ENCODE measurements at places on chromosomes 7 and 10.

GRCh38 chr7:1065585-1066241 lies 21.4 kb downstream of the GPR146 start:
- DNase-seq = peak; percentile 38

GRCh38 chr10:22927661-22928403 lies at the start of gene ARMC3:
Gene ARMC3, plus strand, starts transcription at chr10:22928053. Its CDS starts 3,944 bp downstream, at chr10:22931997.
- DNase-seq = peak; percentile 10

- no peak for DNase-seq
These were observed 25.9 kb downstream of the MICALL2 start for GRCh38 chr7:1433128-1433920.

GRCh38 chr10:79137300-79137756 lies 68.6 kb downstream of the ZMIZ1 start:
- no peak for DNase-seq

GRCh38 chr10:132774902-132775863 lies 10.8 kb downstream of the NKX6-2 start:
- no peak for DNase-seq

- DNase-seq = no peak
These were observed 23.6 kb downstream of the BMPER start for GRCh38 chr7:33928986-33929385.

GRCh38 chr7:139875821-139876241 lies 46.8 kb downstream of the TBXAS1 start:
- no peak for DNase-seq

DNA sequence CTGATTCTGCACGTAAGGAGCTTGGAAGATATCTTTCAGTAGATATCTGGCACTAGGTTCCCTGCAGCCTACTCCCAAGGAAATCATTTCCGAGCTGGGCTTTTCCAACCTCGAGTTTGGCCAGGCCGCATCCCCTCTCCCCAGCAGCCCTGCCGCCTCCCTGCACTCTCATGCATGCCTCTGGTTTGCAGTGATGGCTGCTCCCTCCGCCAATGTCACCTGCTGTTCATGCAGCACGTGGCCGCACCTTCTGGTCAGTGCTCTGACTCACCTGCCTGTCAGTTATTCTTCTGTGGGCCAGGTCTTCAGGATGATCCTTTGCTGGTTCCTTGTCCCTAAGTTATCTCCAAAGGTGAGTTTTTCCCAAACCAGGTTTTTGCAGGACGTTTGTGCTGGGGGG lies 50.6 kb upstream of the RASGEF1A start:
- DNase-seq = no peak

DNA sequence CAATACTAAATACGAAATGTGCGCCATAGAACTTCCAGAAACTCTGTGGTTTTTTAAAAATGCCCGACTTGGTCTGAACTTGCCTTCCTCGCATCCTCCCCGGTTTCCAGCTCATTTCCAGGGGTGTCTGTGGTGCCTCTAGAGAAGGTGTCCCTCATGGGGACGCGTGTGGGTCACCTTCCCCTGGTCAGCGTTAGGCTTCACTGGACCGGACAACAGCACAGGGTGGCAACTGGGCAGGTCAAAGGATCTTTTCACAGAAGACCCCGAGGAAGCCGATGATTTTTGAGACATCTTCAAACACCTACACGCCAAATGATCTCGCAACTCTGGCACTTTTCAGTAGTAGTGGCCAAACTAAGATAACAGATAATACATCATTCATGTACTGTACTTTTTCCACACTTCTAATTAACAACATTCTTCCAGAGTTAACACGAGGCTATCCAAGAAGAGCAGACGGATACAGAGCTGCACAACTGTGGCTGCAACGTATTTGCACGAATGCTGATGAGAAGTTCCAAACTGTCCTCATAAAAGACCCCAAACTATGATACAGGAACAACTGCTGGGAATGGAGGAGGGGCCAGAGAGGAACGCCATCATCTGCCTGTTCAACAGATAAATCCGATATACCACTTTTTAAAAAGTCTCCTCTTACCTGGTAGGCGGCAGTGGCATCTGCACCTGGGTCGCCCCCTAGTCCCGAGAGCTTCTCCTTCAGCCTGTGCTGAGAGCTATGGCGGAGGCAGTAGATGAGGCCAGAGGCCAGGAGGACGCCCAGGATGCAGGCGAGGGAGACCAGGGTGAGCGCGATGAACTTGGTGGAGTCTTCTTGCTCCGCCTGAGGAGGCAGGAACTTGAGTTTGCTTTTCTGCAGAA lies 345.5 kb downstream of the DNAJB6 start:
- DNase-seq = no peak

DNA sequence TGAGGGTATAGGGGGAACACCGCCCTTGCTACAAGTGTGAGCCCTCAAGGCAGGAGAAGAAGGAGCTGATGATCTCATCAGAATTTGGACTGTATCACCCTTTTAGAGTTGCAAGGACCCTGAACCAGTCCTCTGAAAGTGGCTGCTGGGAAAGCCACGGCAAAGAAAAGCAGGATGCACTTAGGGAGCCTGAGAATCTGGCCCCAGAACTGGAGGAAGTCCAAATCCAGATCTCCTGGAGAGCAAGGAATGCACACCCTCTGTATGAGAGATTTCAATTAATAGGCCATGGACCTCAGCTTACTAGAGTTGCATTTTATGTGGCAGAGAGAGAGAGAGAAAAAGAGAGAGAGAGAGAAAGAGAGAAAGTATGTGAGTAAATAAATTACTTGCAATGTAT lies 662.9 kb downstream of the CCSER2 start:
- no peak for DNase-seq
